8988T (cell line): ENCODE measurements at places on chromosomes 11 and 22.

GRCh38 chr11:49952091-49952490, at the start of gene OR4C13:
OR4C13 (plus strand) TSS chr11:49952391; CDS start chr11:49952423, 32 bp downstream.
- no peak for DNase-seq

DNA sequence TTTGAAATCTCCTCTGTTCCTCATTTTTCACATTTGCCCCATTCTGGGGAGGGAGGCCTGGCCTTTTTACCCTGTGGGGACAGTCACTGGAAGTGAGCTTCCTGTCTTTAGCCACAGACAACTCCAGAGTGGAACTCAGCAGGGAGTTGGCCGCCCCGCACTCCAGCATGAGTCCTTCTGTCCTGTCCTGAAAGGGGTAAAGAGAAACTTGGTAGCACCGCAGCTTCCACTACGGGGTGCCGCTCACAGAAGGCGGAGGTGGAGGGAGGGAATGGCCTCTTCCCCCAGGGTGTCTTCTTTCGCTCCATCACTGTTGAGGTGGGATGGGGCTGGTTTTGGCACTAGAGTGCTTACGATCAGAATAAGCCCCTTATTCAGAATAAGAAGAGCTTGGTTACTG, 132.2 kb downstream of the ST3GAL4 start:
- DNase-seq: no peak

- no peak for DNase-seq
These were observed 388 bp upstream of the MUS81 start for GRCh38 chr11:65859812-65860277.

- DNase-seq: no peak
These were observed 11.8 kb upstream of the BCR start for GRCh38 chr22:23168391-23169042.

DNA sequence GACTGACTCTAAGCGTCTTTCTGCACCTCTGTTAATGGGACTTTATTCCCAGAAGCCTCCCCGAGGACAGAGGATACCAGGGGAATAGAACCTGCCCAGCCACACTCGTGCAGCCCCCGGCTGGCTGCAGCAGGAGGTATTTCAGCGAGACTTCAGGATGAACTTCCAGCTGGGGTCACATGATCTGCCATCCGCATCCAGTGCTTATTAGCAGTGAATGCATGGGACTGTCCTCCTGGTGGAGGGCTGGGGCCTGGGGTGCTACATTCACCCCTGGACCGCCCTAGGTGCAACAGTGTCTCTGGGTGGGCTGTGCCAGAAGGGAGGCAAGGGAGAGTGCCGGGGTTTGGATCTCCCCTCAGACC, 1.6 kb downstream of the DUSP8 start:
- no peak for DNase-seq

DNA sequence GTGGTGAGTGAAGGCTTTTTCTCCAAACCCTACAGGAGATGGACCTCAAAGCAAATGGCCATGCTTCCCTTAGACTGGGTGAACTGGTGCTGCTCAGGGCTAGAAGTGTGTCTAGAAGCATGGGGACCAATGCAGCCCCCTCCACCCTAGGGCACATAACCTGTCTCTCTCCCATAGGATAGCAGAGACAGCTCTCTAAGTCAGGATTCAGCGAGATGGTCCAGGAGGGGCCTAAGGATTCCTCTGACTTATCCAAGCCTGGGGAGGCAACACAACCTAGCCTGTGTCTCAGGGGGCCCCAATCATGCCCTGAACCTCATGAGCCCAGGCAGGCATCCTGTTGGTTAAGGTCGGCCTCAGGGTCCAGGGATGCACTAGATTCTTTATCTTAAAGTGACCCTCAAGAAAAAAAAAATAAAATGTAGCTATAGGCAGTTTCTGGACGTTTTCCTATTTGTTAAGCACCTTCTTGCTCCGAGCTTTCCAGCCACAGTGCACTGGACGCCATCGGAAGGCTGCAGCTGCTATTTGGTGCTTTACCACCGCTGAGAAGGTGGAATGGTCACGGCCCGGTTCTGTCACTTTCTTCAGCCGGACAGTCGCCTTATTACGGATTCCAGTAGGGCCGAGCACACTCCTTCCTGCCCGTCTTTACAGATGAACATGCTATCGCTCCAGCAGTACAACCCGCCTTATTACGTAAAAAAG, 5.0 kb upstream of the CCND1 start:
- peak; percentile 36 for DNase-seq

GRCh38 chr22:42202669-42203068, 67.8 kb downstream of the TCF20 start:
- no peak for DNase-seq

DNA sequence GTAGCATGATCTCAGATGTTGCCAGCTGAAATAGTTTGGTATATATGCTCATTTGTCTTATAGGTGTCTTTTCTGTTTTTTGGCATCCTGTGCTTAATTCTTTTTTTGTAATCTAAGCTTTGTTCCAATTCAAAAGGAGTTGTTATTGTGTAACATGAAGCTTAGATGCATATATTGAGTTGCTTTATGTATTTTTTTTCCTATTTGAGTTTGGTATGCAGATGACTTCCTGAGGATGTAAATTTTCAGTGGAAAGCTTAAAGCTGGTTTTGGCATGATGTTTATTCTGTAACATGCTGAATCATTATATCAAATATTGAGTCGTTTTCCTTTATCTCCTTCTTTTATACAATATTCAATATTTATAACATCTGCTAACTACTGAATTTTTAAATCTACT, 69.4 kb downstream of the DDX10 start:
- no peak for DNase-seq

- DNase-seq: peak; percentile 94
These were observed 6.2 kb downstream of the TOLLIP start for GRCh38 chr11:1303126-1303821.

GRCh38 chr11:64097468-64098317, 62.0 kb downstream of the FLRT1 start:
- DNase-seq: no peak

DNA sequence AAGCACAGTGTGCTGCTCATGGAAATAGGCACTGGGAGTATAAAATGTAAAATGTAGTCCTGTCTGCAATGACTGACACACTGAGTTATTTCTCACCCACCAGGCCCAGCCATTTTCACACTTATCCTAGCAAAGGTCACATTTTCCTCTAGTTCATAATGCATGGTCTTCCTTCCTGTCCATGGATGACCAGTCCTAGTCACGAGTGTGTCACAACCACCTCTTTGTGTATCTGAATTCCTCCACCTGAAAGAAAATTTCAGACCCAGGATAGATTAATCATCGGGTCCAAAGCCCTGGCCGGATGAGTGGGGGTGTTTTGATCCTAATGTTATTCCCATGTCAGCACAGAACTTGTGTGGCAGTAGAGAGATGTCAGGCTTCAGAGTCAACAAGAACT, at the start of gene MRGPRX4:
TSS of gene MRGPRX4 (plus strand) at position 172 of the 400 bp plus-strand sequence. CDS start 420 bp downstream, outside the sequence.
- no peak for DNase-seq

DNA sequence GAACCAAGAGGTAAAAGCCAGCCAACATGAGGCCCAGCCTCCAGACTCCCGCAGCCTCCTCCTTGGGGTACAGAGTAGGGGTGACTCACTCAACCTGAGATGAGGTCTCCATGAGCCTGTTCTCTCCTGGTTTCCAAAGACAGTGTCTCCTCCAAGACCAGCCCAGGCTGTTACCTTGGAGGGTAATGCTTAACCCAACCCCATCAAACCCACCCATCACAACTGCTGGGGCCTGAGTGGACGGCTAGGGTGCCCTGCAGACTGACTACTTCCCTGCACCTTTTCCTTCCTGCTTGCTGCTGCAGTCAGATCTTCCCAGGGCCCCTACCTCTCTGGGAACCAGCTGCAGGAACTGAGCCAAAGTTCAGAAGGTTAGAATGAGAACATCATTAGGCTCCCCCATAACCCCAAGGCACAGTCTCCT, 5.1 kb upstream of the NOL12 start:
- DNase-seq: no peak

- DNase-seq: no peak
These were observed 936.5 kb downstream of the TBC1D22A start for GRCh38 chr22:47698906-47699305.

- DNase-seq: no peak
These were observed 14.3 kb downstream of the OR2AG2 start for GRCh38 chr11:6757373-6757967.

GRCh38 chr11:2862395-2863275, 22.9 kb downstream of the CDKN1C start:
- DNase-seq: no peak

GRCh38 chr22:46531581-46532175, 5.7 kb downstream of the CELSR1 start:
- DNase-seq: no peak

DNA sequence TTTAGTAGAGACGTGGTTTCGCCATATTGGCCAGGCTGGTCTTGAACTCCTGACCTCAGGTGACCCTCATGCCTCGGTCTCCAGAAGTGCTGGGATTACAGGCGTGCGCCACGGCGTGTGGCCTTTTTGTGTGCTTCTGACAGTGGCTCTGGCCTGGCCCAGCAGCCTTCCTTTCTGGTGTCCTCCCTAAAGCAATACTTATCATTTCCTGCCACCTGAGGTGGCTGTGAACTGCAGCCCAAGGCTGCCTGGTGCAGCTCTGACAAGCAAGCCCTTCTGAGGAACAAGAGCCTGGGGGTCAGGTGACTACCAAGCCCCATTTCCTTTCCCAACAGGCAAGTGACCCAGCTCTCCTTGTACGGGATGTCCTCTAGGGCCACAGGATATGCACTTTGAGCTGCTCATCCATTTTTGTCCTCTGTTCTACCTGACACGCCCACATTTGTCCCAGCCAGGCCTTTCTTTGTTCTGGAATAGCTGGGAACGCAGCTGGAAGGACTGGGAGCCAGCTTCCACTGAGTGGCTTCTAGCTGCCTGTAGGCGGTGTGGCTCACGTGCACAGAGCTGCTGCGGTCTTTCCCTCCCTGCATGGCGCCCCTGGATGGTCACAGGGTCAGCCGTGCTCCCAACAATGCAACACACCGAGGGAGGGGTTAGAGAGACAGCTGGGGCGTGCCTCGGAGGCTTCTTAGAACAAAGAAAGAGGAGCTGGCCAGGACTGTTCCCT, 12.3 kb upstream of the BID start:
- DNase-seq: no peak

- DNase-seq: no peak
These were observed 3.0 kb downstream of the ELMOD1 start for GRCh38 chr11:107593951-107594350.

DNA sequence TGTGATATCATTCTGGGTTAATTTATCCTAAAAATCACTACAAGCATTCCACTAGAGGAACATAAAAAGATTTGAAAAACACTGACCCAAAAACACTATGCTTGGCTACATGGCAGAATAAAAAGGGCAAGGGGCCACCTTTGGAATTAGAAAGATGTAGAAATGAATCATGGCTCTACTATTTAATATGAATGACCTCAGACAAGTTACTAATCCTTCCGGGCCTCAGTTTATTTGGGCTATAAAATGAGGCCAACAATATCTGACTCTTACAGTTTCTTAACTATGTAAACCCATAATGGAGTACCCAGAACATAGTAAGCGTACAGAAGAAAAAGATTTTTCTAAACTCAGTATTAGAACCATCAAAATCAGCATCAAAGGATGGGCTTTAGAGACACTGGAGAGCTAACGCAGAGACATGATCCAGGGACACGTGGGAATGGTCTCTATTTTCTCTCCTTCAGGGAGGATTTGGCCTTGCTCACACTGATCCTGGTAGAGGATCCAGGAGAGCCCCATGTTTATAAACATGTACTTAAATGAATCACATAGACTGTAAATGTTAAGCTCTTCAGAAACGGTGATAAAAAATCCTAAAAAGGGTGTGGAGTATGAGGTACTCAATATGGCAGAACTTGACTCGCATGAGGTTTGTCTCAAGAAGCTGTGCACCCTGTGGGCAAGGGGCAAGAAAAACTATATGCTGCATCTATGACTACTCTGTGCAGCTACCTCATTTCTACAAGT, 288.4 kb upstream of the PITPNB start:
- no peak for DNase-seq

- no peak for DNase-seq
These were observed 17.9 kb downstream of the POLR3H start for GRCh38 chr22:41526226-41526829.

GRCh38 chr22:21624120-21624879, 5.5 kb downstream of the YDJC start:
- no peak for DNase-seq

DNA sequence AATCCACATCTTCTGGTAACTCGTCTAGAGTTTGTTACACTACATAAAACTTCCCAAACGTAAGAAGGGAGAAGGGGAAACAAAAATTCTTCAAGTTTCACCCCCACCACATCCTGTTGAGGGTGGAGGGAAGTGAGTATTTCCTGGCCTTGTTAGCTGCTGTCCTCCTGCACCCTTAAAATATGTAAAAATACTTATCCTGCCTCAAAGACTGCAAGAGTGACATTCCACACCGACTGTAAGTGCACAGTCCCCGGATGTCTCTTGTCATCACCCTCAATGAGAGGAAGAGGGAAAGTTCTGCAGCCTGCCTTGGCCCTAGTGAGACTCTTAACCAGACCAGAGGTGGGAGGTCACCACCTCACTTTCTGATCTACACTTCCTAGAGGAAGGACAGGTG, 3.3 kb downstream of the TMEM121B start:
- DNase-seq: no peak

DNA sequence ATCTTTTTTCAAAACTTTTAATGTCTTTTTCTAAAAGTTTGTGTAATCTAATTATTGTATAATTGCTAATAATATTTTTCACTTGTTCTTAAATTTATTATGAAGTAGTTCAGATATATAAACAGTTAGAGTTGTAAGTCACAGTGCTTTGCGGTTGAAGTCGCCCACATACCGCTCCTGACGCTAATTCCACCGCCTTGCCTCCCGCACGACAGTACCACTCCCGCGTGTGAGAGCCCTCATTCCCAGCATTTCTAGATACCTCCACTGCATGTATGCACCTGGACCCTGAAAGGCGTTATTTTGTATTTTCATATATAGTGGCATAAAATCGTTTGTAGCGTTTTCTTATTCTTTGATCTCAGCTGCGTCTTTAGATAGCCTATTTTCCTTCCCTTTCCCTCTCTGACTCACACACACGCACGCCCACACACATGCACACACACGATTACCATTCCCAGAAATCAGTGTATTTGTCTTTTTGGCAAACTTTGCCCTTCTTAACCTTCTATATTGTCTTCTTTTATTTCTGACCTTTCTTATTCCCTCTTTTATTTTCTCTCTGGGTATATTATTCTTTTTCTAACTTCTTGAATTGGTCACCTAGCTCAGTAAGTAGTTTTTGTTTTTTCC, 56.4 kb upstream of the PITPNB start:
- DNase-seq: no peak

DNA sequence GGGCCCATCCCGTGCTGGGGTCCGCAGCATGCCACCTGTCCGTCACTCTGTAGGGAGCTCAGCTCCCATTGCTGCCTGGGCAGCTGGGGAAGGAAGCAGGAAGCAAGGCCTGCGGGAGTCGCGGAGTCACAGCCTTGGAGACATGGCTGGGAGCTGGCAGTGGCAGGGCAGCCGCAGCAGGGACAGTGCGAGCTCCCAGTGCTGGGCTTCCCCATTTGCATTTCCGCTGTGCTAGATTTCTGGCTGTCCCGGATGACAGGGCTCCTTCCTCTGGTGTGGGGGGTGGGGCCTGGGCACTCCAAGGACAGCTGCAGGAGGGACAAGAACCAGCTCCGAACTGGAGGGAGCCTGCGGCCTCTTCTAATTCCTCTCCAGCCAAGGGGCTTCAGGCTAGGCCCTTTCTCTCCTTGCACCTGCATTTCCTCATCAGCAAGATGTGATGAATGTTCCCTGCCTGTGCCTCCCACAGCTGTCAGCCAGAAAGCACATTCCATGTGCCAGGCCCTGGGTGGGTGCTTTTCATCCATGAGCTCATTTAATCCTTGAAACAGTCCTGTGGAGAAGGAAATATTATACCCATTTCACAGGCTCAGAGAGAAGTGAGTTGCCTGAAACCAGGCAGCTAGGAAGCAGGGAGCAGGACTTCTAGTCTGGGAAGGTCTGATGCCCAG, 48.0 kb downstream of the MYO7A start:
- no peak for DNase-seq

GRCh38 chr11:6746086-6746618, 25.6 kb downstream of the OR2AG2 start:
- DNase-seq: no peak
